ENCODE measurements at places on chromosomes 3 and 15.

DNA sequence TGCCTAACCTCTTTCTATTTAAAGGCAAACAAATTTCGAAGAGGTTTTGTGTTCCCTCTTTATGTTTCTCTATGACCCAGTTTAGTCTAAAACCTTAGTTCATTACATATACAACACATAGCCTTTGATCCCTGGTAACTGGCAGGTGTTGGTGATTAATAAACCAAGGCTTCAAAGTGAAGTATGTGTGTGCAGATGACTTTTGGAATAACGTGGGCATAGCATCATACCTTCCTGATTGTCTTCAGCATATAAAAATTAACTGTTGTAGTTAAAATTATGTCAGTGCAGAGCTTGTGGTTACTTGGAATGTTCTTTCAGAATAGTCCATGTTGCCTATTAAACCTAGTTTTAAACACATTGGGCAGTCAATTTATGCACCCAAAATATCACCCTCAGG lies 608.3 kb downstream of the ROBO2 start:
- DNase-seq = no peak

- DNase-seq = no peak
These were observed 193.7 kb upstream of the MME start for GRCh38 chr3:154886437-154886836.

GRCh38 chr15:25694823-25695312 lies 168.3 kb downstream of the ATP10A start:
- DNase-seq = no peak

DNA sequence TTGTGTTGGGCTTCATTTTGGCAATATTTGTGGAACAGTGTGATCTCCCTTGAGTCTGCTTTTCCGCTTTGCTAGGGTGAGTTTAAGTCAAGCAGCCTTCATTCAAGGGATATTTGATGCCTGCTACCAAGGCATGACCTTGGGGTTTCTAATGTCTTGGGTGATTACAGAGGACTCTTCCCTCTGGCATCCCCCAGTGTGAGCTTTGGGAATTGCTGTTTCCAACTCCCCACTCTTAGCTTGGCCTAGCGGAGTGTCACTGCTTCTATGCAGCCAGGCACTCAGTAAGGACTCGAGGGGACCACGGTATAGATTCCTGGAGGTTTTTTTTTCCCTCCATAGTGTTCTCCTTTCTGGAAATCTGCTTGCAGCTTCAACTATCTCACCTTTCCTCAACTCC lies 21.1 kb downstream of the GCNT3 start:
- no peak for DNase-seq

DNA sequence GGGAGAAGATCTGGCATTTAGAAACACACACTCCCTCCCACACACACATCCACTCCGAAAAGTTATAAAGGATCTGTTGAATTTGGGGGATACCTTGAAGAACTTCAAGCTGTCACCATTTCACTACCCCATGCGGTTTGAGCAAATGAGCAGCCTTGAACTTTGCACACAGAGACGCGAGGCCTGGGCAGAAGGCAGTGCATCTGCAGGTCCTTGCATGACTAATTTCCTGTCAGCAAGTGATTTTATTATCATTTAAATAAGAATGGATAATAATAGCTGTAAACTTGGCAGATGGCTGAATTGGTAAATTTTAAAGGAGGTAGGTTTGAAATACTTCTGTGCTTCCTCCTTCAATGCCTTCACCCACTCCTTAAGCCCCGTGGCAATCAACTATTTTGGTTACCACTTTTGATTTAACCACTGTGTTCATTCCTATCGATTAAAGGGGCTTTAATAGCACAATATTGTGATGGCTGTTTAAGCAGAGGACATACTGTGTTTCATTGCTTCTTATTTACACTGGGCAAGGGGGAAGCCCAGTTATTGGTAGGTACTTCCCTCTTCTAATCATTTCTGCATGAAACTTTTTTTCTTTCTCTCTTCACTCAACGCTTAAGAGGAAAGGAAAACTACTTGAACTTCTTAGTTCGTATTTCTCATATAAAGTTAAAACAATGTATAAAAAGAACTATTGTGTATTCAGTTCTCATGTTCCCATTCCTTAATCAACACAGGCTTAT lies 108.1 kb downstream of the ROBO2 start:
- no peak for DNase-seq

GRCh38 chr3:101154401-101154800 lies 161.2 kb upstream of the ABI3BP start:
- no peak for DNase-seq

- DNase-seq = no peak
These were observed 62.9 kb upstream of the XCR1 start for GRCh38 chr3:46090161-46090591.

DNA sequence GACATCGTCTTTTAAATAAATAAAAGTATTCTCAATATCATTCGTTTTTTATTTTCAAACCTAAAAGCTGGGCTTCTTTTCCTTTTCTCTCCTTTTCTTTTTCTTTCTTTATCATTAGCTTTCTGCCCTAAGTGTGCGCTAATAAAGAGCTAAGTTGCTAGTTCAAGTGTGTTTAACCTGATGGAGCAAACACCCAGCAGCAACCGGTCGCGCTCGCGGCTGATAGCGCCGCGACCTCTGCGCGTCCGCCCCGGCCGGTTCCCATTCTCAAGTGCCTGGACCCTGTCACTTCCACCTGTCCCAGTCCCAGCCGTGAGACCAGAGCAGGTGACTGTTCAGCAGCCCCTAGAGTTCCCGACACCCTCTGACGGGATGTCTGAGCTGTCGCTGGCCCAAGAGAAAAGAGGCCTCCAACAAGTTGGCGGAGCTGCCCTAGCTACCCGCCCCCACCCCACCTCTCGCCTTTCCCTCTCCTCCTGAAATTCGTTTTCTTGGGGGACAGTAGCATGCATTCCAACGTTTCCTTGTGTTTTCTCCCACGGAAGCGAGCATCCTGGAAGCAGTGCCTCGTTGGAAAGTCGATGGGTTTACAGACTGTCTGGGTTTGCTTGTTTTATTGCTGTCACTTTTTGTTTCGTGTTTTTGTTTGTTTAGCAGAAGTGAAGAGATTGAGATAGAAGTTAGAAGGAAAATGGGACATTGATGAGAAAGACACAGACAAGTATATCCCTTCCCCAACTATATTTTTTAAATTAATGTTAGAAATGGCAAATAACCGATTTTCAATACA lies 3.1 kb upstream of the MECOM start:
- no peak for DNase-seq

- DNase-seq = no peak
These were observed 399.6 kb upstream of the EPHA3 start for GRCh38 chr3:88707837-88708236.

GRCh38 chr15:67109141-67110034 lies 44.0 kb downstream of the SMAD3 start:
- no peak for DNase-seq

DNA sequence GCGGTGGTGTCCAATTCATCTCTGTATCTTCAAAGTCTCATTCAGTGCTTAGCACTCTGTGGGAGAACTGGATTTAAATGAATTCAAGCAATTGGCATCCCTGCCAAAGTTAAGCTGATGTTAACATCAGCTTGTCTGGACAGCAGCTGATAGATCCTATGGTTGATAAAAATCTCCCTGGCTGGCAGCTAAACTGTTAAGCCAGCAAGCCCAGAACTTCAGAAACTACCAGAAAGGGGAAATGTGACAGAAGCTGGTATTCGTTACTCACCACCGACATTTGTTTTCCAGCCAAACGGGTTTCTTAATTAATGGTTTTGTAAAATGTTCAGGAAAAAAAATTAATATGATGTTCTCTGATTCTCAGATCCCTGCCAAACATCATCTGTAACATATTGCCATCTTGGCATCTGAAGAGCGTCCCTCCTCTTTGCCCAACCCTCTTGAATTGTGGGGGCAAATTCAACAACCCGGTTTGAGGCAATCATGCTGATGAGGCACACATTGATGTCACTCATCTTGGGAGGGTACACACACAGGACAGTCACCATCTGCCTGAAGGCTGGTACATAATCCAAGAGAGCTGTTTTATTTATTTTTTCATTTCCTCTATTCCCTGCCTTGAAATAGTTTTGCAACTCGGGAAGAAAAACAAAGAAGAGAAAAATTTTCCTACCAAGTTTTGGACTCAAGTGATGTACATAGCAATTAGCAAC lies 76.3 kb upstream of the ABHD17C start:
- no peak for DNase-seq

- DNase-seq = no peak
These were observed 32.5 kb downstream of the MRPS25 start for GRCh38 chr3:15032650-15033049.

DNA sequence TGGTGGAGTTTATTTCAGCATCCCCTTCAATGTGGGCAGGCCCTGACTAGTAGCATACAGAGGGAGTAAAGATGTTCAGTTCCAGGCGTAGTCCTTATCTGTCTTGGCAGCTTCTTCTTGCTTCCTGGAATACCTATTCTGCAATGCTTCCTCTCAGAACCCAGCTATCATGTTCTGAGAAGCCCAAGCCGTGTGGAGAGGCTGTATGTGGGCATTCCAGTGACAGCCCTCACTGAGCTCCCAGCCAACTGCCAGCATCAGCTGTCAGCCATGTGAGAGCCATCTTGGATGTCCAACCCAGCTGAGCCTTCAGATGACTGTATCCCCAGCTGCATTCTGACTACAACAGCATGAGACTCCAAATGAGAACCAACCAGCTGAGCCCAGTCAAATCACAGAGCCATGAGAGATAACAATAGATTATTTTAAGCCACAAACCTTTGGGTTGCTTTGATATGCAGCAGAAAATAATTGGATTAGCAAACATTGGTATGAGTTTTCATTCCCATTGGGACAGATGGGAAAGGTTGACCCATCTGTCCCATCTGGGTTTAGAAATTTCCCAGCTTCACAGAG lies 8.4 kb upstream of the CMTM7 start:
- DNase-seq = no peak

GRCh38 chr15:52683580-52683979 lies 4.4 kb upstream of the ATOSA start:
- peak; percentile 38 for DNase-seq

DNA sequence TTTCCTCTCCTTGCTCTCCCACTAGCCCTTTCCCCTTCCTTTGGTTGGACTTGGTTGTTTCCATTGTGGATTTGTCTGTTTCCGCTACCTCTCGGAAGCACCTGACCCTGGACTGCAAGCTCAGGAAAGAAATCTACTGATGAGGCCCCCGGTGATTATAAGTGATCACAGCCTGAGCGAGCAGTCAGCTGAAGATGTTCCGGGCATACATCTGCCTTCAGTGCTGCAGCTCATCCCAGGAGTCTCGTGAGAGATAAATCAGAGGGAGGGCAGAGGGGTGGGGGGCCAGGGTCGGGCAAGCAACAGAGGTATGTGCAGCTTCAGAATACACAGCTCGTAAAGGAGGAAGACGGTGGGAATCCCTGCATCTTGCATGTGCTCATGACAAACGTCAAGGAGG lies 102.1 kb downstream of the MRPL46 start:
- DNase-seq = no peak

DNA sequence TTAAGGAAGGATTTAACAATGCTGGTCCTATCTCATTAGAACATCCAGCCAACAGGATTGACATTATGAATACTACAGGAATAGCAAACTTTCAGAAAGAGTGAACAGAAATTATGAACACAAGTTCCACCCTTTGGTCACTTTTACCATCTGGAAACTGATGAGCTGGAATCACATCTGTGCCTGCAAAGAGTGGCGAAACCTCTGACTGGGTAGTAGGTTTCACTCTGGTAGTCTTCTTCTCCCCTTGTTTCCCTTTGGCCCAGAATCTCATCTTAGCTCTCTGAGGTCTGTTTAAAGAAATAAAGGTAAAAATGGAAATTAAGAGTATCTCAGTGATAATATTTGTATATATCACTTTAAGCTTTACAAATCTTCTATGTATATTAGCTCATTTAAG lies 73.1 kb downstream of the NR2E3 start:
- no peak for DNase-seq

- no peak for DNase-seq
These were observed 284.8 kb downstream of the GBE1 start for GRCh38 chr3:81476692-81477091.

DNA sequence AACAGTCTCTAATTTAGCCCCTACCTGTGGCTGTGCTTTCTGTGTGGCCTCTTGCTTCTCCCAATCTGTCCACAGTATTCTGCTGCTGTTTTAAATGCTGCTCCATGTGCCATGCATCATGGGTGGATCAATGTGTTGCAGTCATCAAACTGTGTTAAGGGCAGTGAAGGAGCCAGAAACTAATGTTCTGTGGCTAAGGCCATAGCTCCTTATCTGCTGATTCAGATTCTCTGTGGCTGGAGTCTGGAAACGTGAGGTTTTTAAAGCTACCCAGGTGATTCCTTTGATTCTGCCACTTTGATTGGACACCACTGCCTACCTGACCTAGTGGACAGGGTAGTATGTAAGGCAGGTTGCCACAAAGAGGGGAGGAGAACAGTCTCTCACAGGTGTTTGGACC lies 44.8 kb downstream of the MORC1 start:
- no peak for DNase-seq

DNA sequence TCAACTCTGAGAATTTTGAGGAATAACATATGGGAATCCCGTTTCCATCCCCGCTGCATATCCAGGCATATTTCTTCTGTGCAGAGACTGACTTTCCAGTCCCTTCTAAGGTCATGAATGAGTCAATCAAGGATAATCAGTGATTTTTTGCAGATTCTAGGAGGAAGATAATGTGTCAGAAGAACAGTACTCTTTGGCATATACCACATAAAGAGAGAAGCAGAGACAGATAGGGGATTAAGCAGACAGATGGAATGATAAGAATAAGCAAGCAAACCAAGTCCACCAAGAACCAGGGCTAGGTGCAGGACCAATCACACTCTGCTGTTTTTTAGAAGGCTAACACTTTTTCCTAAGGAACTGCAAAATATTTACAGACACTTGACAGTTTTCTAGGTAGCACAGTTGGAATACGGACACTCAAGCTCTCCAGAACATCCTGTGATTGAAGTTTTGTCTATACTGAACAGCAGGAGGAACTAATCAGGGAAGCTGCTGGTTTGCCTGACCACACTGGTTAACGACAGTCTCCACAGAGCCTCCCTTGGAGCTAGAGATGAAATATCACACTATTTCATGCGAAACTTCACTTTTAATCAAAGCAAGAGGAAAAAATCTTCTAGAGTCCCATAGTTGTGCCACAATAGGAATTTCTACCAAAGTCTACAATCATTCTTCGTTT lies 450.0 kb upstream of the KCNMB2 start:
- DNase-seq = no peak

DNA sequence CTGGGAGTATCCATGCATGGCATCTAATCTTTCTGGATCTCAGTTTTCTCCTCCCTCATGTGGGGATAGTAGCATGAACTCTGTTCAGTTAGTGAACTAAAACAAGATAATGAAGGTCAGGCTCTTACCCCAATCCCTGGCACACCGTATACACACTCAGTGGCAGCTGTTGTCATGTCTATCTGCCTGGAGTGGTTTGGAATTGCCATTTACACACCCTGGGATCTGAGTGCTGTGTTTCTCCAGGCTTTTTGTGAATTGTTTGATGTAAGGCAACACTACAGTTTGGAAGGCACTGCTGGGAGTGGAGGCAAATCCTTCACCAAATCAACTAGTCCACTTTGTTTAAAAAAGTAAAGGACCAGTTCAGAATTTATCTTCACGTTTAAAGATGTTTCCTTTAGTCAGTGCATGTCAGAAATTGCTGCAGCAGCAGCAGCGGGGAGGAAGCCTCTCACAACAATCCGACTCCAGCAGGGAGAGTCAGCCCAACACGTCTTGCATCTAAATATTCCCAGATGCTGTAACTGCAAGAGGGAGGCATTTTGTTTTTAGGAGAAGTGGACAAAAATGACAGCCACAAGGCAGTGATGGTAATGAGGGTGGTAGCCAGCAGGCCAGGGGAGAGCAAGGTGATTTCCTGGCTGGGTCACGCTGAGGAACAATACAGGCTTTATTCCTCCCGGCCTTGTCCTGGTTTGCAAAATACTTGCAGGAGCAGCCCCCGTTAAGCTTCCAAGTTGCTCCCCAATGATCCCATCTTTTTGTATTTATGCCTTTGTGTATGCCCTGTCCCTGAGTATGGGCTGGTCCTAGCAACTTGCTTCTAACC lies 128.5 kb upstream of the LRIG1 start:
- DNase-seq = no peak
